Activated CD4-positive, CD25-positive, alpha-beta regulatory T cell treated with anti-CD3 and anti-CD28 coated beads, Interleukin-2, amount 50 U/mL, for 16 hours (primary cell): ENCODE measurements at places on chromosomes 4 and X.
A peak's percentile ranks its signal among the peaks of the same experiment; 100 is the strongest.

GRCh38 chrX:150849996-150850720 lies 48.3 kb downstream of the CD99L2 start:
- no peak for DNase-seq

GRCh38 chr4:183136855-183137254 lies 37.8 kb downstream of the WWC2 start:
- no peak for DNase-seq

- no peak for DNase-seq
These were observed 75.4 kb downstream of the AR start for GRCh38 chrX:67619253-67619652.

DNA sequence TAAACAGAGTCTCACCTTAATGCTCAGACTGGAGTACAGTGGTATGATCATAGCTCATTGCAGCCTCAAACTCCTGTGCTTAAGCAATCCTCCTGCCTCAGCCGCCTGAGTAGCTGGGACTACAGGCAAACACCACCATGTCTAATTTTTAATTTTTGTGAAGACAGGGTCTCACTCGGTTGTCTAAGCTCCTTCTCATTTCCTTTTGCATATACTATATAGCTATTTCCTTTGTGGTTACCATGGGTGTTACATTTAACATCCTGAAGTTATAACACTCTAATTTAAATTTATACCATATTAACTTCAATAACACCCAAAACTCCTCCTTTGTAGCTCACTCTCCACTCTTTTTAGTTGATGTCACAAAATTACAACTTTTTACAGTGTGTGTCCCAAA lies 114.3 kb downstream of the DCK start:
- no peak for DNase-seq

- no peak for DNase-seq
These were observed 7.2 kb downstream of the SH3BP2 start for GRCh38 chr4:2799971-2800690.

GRCh38 chr4:7412554-7412912 lies 22.2 kb downstream of the PSAPL1 start:
- no peak for DNase-seq

GRCh38 chrX:6968231-6968630 lies 179.3 kb upstream of the STS start:
- DNase-seq = no peak

DNA sequence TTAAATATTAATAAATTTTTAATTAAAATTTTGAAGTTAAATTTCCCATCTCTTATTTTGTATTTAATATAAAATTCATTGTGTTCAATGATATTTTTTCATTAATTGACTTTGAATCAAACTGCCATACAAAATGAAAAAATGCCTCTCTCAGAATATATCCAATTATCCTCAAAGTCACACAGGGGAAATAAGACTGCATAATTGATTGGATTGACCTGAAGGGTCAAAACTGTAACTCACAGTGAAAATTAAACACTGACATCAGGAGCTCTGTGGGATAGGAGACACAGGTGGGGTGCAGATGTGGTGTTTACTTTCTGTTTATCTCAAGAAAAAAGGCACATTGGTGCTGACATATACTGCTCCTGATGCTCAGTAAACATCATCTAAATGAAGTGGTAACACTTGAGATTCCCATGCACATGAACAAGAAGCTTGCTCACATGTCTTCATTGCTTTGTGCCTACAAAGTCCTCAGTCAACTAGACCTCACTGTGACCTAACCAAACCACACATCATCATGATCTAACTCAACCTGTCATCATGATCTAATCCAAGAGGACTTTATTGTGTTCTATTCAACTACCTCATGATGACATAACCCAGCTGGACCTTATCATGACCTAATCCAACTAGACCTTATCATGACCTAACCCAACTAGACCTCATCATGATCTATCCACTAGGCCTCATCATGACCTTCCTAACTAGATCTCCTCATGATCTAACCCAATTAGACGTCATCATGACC lies 83.7 kb downstream of the DHRSX start:
- DNase-seq = no peak

- no peak for DNase-seq
These were observed 3.0 kb downstream of the METAP1 start for GRCh38 chr4:98998551-98998950.

GRCh38 chr4:2042204-2042946 lies 16.8 kb upstream of the NAT8L start:
- DNase-seq = no peak

GRCh38 chr4:102076622-102077021 lies 268.7 kb downstream of the SLC39A8 start:
- DNase-seq = no peak

DNA sequence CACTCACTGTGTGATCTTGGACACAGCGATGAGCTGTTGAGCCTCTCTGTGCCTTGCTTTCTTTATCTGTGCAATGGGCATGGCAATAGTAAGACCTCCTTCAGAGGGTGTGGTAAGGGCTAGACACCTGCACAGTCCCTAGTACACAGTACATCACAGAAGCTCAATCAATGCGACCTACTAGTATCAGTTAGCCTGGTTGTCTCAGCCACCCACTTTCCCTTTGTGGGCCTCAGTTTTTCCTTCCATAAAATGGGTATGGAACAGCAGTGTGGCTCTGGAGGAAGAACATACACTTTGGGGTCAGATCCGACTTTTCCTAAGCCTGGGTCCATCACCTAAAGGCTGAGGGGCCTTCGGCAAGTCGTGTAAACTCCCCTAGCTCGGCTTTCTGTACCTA lies 3.5 kb upstream of the HTRA3 start:
- no peak for DNase-seq

DNA sequence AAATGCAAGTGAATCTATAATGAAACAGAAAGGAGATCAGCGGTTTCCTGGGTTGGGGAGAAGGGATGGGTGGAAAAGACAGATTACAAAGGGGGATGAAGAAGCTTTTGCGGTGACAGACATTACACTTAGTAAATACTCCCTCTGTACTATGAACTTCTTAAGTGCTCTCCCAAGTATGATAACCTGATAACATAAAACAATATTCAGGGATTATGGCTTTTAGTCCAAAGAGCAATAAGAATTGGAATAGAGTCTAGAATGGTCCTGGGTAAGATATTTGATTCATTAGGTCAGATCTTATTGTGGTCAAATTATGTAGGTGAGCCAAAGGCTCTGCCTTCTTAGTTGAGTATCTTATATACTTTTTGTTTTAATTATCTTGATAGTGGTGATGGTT lies 9.2 kb downstream of the LRRC66 start:
- no peak for DNase-seq

GRCh38 chr4:145609481-145610427 lies 9.4 kb upstream of the MMAA start:
- DNase-seq = peak; percentile 30

GRCh38 chrX:41014776-41015360 lies 70.4 kb upstream of the USP9X start:
- no peak for DNase-seq

GRCh38 chr4:156829201-156829873 lies 142.3 kb downstream of the PDGFC start:
- DNase-seq = no peak

DNA sequence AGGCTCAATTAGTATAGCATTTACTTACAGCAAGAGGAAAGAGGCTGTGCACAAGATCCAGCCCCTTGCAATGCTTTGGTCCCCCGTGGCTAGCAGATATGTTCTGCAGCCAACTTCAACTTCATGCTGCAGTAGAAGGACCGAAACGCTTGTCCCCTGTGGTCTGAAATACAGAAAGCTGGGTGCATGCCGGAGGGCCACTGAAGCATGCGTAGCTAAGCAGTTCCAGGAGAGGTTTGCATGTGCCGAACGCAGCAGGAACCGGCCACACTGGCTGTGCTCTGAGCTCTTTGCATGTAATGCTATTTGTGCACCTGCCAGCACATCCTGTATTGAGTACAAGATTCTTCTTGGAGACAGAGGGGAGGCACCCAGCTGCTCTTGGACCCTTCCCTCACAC lies 35.8 kb upstream of the SHISA3 start:
- no peak for DNase-seq

DNA sequence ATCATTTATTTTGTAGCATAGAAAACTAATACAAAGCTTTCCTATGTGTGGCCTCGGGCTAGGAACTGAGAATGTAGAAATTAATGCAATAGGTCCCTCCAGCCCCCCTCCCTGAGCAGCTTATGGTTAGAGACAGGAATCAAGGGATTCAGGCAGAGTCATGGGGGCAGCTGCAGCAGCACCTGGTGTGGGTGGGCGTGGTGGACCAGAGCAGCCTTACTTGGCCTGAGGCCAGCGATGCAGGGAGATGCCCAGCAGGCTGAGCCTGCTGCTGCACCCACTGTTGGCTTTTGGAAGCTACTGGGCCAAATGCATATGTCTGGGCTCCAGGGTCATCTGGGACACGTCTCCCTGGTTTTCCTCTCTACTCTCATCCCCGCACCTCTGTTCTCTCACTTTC lies 74.0 kb downstream of the STK32B start:
- DNase-seq = no peak

GRCh38 chrX:15301924-15302323 lies 13.5 kb downstream of the ASB11 start:
- no peak for DNase-seq

- DNase-seq = no peak
These were observed 19.5 kb upstream of the SYTL5 start for GRCh38 chrX:37986893-37987292.

DNA sequence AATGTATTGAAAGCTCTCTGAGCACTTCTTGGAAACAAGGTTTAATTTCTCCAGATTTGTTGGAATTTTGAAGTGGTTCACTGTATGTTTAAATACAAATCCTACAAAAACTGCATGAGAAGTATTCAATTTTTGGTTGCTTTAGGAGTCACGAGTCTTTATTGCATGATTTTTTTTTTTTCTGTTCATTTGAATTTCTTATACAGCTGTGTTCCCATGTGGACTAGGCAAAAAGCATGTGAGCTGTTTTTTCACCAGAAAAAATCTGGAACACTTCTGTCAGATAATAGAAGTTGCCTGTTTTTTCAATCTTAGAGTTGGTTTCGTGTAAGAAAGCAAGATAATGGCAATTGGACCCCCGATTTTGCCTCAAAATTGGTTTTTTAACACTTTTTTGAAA lies 66.4 kb downstream of the SLC9A6 start:
- no peak for DNase-seq

DNA sequence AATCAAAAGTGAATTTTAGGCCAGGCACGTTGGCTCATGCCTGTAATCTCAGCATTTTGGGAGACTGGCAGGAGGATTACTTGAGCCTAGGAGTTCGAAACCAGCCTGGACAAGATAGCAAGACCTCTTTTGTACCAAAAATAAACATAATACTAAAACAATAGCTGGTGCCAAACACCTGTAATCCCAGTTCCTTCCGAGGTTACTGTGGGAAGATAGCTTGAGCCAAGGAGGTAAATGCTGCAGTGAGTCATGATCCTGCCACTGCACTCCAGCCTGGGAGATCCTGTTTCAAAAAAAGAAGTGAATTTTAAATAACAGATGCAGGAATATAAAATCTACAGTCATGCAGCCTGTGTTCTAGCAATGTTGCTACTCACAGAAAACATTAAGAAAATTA lies 488.3 kb downstream of the PPARGC1A start:
- DNase-seq = no peak

GRCh38 chr4:56941403-56941802 lies 33.7 kb downstream of the REST start:
- DNase-seq = no peak

GRCh38 chr4:48949086-48949485 lies 37.0 kb upstream of the CWH43 start:
- no peak for DNase-seq

GRCh38 chr4:6393066-6393465 lies 79.3 kb downstream of the PPP2R2C start:
- DNase-seq = no peak

DNA sequence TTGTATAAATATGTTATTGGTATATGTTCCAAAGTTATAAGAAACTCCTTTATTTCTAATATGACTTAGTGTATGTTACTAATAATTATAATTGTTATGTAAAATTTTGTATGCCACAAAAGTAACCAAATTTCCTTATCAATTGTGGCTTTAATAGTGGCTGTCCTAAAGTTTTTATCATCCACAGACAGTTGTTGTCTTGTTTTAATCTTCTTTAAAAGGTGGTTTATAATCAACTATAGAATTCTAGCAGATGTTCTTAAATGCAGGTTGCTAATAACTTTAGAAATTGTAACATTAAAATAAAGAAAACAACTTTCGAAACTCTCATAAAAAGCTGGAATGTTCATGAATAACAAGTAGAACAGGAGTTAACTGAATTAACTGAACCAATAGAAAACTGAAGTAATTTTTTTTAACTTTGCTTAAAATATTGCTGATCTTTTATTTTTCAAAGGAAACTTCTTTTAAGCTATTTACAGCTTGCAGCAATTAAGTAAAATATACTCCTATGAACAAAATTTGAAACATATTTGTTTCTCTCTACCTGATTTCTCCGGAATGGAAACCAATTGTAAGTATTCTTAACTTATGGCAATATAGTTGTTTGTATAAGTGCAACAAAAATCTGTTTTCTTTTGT lies 24.3 kb downstream of the HSD17B11 start:
- DNase-seq = no peak

GRCh38 chr4:184752496-184753275 lies 18.8 kb upstream of the CENPU start:
- no peak for DNase-seq

- DNase-seq = no peak
These were observed 65.1 kb downstream of the ENPEP start for GRCh38 chr4:110540982-110541451.

GRCh38 chr4:141009129-141009528 lies 124.1 kb downstream of the RNF150 start:
- no peak for DNase-seq
